Type B pancreatic cell (in vitro differentiated cells): ENCODE measurements at places on chromosomes 3 and 15.

DNA sequence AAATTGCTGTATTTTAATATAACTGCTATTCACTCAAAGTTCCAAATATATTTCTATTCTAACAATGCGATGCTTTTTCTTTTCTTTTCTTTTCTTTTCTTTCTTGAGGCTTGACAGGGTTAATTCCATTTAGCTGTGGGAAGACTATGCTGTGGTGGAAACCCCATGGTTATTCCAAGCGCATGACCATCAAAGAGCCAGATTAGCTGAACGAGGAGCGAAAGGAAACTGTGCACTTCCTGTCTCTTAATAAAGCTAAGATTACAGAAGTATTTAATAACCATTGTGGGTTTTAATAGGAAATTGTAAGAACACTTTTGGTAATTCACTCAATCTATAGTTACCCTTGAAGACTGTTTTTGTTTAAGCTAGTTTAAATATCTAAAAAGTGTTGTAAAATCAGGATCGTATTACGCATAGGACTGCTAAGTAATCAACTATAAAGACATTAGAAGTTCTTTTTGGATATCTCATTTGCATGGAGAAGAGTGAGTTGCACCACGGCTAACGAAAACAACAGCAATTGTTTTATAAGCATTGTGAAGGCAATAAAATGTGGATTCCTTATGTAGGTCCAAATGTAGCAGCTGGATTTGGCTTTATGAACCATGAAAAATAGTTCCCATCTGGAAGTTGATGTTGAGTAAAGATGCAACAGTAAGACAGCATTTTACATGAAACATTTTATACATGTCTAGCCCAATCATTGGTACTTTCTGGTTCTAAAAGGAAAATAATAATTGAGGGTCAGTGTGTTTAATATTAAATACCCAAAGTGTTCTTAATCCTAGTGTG lies 105.4 kb downstream of the ZIC1 start:
- DNase-seq: no peak

DNA sequence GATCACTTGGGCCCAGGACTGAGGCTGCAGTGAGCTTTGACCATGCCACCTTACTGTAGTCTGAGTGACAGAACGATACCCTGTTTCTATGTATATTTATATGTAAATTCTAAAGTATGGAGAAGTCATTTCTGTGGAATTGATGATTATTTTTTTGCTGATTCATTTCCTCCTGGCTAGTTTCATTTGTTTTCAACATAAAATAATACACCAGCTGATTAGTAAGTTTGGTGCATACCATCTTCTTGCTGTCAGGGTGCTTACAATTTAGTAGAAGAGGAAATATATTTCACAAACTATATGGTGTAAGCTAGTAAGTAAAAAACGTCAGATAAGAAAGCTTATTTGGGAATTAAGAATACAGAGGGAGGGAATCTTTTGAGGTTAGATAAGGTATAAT lies 36.0 kb downstream of the SLC25A26 start:
- no peak for DNase-seq

DNA sequence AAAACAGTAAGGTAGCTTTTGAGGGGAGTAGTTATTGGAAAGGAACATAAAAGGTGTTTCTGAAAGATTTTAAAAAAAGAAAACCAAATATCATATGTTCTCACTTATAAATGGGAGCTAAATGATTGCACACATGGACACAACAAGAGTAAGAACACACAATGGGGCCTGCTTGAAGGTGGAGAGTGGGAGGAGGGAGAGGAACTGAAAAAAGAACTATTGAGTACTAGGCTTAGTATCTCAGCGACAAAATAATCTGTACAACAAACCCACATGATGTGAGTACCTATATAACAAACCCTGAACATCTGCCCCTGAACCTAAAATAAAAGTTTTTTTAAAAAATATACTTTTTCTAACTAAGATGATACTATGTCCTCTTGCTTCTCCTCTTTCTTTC lies 138.3 kb downstream of the CGGBP1 start:
- DNase-seq: no peak

- DNase-seq: no peak
These were observed 106.8 kb downstream of the SEMA6D start for GRCh38 chr15:47824147-47824546.

GRCh38 chr3:7800006-7800780 lies 701.4 kb upstream of the LMCD1 start:
- no peak for DNase-seq

DNA sequence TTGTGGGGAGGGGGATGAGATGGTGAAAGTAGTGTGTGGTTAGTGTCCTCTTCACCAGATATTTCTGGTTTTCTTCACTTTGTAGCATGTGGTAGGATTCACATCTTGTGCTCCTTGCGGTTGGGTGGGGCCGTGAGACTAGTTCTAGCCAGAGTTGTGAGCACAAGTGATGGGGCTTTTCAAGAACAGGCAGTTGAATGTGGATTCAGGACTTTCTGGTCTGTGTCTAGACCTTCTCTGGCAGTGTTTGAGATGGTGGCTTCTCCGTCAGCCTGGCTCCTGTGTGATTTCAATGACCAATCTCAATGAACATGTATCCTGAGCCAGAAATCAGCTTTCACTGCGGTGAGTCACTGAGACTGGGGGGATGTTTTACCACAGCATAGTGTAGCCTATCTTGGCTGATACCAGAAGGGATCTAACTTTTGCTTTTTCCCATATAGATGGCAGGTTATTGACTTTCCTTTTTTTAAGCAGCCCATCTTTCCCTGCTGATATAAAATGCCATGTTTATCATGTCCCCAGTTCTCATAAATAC lies 82.6 kb downstream of the RPLP1 start:
- no peak for DNase-seq

- no peak for DNase-seq
These were observed 90.2 kb downstream of the ARNT2 start for GRCh38 chr15:80494351-80494751.

- DNase-seq: no peak
These were observed 226.6 kb upstream of the LRRFIP2 start for GRCh38 chr3:37400945-37401344.

DNA sequence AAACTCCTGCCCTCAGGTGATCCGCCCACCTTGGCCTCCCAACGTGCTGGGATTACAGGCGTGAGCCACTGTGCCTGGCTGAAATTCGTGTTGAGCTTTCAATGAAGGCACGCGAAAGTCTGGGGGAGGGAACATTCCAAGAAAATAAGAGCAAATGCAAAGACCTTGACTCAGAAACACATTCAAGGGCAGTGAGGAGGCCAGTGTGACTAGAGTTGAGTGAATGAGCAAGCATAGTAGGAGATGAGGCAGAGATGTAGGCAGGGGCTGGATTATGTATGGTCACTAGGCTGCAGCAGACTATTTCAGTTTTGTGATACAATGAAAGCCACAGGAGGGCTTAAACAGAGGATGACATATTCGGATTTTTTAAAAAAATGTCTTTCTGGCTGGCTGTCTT lies 67.0 kb downstream of the SCN11A start:
- DNase-seq: no peak

GRCh38 chr3:170761103-170761502 lies 108.9 kb downstream of the RPL22L1 start:
- no peak for DNase-seq

DNA sequence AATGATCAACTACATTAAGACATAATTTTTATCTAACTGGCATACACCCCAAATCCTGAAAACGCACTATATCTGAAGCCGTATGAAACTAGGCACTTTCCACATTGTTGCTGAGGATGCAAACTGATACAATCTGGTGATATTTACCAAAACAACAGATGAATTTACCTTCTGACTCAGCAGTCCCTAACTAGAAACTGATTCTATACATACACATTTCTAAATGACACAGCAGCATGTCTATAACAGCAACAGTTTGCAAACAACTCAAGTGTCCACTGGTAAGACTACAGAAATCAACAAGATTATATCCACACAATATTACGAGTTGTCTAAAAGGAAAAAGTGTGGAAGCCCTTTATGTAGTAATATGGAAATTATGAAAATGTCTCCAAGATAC lies 22.9 kb downstream of the SECISBP2L start:
- DNase-seq: no peak

GRCh38 chr15:66957431-66957720 lies 108.0 kb upstream of the SMAD3 start:
- no peak for DNase-seq

DNA sequence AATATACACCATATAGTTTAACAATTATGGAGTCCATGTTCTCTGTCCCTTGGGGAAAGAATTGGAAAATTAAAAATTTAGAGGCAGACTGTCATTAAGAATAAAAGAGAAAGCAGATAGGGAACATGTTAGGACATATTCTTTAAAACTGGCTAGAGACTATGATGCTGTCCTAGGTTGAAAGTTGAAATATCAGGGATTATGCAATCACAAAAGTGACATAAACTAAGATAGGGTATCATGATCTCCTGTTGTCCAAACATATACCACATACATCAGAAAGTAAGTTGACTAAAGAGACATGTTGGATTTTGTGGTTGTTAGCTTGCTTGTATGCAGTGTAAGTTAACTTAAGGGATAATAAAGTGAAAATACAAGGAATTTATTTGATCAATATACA lies 9.9 kb upstream of the EID1 start:
- no peak for DNase-seq

DNA sequence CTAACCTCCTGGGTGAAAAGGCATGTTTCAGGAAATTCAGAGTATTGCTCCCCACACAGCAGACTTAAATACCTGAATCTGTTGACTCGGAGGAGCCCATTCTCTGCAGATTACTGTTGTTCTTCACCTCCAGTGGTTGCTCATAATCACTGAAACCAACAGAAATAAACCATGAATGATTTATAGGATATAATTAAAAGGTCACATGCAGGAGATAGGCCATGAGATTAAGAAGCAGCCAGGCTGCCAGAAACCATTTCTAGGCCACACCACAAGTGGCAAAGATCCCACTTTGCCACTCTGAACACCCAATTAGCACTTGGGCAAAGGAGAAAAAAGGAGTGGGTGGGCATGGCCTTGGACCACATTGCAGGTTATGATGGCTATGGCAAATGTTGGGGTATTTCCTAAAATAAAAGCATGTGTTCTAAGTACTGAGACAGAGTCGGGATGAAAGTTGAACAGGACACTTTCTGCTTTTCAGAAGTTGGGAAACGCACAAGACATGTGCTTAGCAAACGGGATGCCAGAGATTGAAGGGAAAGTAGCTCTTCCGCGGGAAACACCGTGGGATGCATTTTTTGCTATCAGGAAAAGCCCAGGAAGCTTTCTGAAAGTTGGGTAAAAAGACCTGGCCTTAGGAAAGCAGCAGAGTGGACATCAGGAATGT lies 1.5 kb downstream of the CDC25A start:
- no peak for DNase-seq

- DNase-seq: no peak
These were observed 30.7 kb upstream of the RPS17 start for GRCh38 chr15:82570721-82571508.

- DNase-seq: no peak
These were observed 166.9 kb upstream of the IL12A start for GRCh38 chr3:159821736-159822135.

DNA sequence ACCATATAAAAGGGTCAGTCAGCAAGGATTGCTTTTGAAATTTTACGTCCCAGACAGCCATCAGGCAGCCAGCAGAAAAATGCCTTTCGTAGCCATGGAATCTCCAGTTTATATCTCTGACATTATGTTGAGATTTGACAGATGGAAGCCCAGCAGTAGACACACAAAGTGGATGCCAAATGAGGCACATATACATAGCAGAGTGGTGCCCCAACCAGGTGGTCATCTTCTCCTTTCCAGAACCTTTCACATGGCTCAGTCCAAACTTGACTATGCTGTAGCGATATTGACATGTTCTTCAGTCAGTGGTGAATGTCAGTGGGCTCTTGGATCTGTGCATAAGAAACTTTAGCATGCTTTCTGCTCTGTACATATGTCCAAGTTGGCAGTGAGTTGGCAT lies 123.3 kb upstream of the GBE1 start:
- no peak for DNase-seq

GRCh38 chr3:169090559-169090958 lies 573.0 kb downstream of the MECOM start:
- no peak for DNase-seq

DNA sequence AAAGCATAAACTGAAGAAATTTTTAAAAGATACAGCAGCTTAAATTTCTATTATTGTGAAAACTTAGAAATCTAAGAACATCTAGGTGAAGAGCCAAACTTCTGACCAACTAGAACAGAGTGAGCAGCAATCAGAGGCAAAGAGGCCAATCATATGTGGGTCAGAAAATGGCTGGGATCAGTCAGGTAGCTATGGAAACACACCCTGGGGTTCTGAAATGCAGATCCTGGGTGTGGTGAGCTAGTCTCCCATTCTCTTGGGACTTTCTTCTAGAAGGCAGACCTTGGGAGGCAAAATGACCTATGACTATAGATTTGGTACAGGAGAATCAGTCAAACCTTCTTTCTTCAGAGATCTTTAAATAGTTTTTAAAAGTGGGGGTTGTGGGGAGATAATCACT lies 385.8 kb downstream of the TBC1D5 start:
- no peak for DNase-seq

DNA sequence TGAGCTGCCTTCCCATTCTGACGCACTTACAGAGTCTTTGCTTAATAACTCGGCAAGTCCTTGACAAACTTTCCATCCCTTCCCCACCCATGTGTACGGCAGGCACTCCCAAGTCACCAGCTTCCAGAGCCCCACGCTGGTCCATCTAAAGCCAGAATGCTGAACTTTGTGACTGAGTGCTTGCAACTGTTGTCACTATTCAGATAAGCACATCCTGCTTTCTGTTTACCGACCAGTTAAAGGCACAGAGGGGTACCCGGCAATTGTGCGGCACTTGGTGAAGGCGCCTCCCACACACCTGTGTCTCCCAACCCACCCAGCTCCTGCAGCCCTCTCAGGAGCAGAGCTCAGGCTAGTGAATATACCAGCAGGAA lies 430.6 kb downstream of the FOXP1 start:
- DNase-seq: no peak

- DNase-seq: no peak
These were observed 98.1 kb downstream of the LRIG1 start for GRCh38 chr3:66402596-66403290.

GRCh38 chr3:191702121-191702520 lies 241.2 kb downstream of the PYDC2 start:
- DNase-seq: no peak

GRCh38 chr3:132753946-132754345 lies 31.7 kb upstream of the NPHP3 start:
- no peak for DNase-seq

DNA sequence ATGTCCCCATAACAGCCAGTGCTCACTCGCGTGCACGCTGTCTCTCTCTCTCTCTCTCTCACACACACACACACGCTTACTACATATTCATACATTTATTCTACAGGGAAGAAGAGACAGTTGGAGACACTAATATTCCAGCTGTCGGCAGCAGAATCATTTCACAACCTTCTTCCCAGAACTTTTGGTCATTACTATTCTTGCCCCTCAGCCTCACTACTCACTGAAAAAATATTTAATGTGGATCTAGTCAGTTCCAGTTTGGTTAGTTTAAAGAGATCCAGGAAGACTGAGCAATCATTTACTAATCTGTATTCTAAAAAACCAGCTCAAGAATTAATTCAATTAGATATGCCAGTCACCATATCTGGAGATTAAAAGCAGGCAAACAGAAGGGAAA lies 394.9 kb downstream of the PTPRG start:
- no peak for DNase-seq
